ENCODE measurements at places on chromosomes 11 and 22.
A peak's percentile ranks its signal among the peaks of the same experiment; 100 is the strongest.

- DNase-seq, result no peak
Observed at GRCh38 chr11:79108851-79109250, 332.0 kb downstream of the TENM4 start.

DNA sequence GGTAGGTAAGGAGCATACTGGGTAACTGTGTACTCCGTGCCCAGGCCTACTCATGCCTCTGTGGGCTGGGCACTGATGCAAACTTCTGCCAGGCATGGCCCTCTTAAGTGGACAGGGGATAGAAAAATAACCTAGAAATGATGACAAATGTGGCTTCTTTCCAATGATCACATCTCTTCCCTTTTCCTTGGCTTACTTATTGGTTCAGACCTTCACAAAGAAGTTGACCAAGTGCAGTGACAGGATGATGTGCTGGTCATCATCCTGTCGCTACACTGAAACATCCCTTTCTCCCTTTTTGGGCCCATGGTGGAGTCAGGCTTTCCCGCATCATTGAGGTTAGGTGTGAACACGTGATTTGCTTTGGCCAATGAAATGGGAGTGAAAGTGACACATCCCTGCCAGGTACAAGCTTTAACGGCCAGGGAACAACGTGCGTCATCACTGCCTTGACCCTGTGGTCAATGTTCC lies 31.8 kb upstream of the APOBEC3A start:
- no peak for DNase-seq

DNA sequence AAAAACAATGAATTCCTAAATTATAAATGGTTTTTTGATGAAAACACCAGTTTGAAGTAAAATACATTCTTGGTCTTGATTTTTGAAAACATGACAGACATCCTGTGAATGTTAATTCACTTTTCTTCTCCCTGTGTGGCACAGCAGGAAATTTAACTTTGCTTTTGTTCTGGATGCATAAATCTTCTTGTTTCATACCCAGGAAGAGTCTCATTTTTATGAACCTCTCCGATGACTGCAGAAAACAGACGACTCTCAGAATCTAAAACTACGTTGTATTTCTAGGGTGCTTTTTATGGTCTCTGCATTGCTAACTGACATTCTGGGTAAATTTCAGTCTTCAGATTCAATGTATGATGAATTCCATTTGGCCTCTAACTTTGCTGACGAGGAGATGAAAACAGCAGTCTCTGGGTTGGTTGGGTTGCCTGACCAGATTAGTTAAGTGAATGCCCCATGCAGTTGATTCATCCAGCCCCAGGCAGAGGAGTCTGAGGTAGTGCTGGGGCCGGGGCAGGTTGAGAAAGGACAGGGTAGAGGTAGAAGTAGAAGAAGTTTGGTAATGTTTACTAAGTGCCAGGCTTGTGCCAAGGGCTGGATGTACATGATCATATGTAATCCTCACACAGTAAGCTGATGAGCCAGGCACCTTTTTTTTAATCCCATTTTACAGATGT lies 20.1 kb downstream of the TCP11L1 start:
- no peak for DNase-seq

DNA sequence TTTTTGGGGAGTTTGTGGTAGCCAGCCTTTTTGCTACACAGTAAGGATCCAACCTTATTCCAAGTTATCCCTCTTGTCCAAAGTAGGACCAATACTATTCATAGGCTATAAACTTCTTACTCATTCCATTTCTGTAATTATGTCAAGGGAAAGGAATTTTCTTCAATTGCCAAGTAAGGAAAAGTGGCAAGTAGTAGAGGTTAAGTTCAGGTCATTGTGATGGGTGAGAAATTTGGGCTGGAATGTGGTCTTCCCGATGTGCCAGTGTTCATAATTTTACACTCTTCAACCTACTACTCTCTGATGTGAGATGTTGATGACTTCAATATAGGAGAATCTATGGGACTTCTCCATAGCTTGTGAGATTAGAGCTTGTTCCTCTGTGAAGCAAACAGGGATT lies 648.8 kb downstream of the METTL15 start:
- DNase-seq, result no peak

DNA sequence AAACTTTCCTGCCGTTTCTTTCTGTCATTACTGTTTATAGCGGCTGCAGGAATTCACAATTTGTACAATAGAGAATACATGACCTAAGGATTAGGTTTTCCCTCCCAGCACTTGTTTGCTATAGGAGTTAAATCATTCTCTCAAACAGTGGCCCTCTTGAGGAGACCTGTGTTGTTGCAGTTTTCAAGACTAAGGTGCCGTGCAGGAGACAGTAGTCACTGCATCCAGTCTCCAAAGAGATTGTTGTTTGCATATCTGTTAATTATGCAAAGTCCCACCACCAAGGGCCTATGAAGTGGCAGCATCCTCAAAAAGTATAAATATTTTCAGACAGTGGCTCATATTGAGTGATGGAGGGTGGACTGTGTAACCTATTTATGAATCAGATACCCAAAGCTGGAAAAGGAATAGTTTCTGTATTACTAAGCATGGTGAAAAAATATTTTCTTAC lies 2.3 kb downstream of the PRSS23 start:
- peak; percentile 56 for DNase-seq

- no peak for DNase-seq
Observed at GRCh38 chr11:70496591-70497535, 98.5 kb downstream of the CTTN start.

DNA sequence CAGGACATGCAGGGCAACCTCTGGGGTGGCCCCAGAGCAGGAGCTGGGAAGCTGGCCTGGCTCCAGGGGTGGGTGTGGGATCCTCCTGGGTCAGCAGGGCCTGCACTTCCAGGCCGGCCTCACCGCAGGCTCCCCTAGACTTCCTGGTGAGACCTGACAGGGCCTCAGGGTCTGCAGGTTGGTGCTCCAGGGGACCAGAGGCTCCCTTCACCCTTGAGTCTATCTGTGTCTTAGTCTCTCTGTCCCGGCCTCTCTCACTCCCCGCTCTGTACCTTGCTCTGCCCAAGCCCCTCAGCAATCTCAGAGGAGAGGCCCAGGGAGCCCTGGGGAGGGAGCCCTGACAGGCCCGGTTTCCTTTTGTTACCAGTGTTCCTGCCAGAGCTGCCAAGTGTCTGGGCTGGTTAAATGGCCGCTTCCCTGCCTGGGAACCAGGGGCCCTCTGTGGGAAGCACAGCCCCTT lies 13.9 kb downstream of the CD82 start:
- DNase-seq, result no peak

DNA sequence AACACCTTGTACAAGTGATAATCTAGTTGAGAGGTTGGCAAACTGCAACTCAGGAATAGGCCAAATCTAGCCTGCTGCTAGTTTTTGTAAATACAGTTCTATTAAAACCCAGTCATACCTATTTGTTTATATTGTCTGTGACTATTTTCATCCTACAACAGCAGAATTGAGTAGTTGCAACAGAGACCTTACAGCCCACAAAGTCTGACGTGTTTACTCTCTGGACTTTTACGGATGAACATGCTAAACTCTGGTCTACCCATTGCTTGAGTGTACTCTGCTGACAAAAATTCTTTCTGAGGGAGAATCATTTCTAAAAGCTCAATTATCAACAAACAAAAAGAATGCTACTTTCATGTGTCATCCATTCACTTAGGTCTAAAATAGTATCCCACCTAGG lies 287.0 kb downstream of the DYNC2H1 start:
- no peak for DNase-seq

GRCh38 chr11:103844327-103845215 lies 191.9 kb upstream of the DDI1 start:
- no peak for DNase-seq

DNA sequence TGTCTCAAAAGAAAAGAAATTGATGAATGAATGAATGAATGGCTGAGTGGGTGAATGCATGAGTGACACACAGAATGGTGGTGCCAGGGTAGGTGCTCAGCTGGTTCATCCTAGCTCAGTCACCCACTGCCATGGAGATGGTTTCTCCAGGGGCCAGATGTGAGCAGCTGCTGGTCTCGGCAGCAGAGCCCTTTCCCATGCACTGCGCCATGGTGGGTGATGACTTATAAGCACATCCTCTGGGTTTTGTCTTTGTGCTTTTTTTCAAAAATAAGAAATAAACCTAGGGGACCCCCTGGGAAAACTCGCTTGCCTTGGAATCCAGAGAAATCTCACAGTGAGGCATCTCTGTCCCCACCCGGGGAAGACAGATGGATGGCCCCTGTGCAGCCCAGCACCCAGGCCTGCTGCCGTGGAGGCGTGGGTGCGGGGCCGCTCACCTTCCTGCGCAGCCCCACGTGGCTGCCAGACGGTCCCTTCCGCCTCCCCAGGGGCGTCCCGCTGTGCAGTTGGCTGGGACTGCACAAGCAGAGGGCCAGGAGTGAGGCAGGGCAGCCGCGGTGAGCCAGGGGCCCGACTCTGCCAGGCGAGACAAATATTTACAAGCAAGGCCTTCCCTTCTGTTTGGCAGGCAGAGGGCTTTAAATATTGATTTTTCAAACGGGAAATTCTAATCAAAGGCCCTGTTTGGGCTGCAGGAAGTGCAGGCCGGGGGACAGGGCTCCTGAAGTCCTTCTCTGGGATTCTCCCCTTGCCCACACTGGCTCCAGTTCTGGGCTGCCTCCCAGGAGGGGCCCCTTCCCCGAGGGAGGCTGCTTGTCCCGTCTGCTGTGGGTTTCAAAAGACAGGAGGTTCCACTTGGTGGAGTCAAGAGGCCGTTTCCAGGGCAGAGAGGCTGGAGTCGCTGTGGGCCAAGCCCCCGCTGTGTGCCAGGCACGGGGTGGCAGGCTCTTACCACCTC lies 24.3 kb downstream of the MPPED1 start:
- no peak for DNase-seq

DNA sequence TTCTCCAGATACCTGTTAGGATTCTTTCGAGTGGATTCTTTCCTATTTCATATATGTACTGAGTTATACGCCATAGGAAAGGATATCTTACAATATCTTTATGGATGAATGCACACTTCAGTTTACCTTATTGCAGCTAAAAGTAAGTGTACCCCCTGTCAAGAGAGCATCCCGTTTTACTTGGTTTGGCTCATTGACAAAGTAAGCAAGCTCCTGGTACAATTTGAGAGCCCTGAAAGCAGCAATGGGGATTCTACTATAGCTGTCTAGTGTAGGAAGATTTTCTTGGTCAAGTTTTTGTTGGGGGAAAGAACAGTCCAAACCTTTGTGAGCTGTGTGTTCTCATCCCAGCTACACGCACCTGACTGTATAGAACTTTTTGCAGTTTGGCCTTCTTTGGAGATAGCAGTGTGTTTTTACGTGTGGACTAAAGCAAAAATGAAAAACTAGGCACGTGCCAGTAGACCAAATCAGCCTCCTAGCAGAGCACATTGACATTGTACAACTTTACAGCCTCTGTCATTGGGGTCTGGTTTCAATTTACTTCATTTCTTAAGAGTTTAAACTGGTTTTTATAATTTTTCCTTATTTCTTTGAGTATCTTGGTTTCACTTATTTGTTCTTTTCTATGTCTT lies 44.0 kb downstream of the PPP6R3 start:
- DNase-seq, result no peak
